ENCODE measurements at places on chromosomes 1 and 21. TPM values are rescaled to one million over a fixed set of nuclear protein-coding genes. Genes with fewer than 3 reads are reported as not detected.
A peak's percentile ranks its signal among the peaks of the same experiment; 100 is the strongest.

DNA sequence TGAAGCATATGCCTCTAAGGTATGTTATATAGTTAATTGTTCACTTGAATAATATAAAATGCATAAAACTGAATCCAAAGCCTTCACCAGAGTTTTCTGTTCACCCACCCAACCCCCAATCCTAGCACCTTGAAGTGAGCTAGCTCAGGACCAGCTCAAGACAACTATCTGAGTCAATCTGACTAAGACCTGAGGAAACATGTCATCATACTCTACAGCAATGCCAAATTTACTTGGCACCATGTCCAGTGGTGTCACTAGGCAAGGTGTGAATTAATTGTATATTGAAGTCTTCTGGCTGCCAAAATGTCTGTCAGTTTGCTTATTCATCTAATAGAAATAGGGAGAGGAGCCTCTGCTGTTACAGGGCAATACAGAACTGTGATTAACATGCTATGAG lies 3.8 kb downstream of the DNASE2B start:
- peak; percentile 70 for DNase-seq

Gene HPCAL4
- total RNA-seq = not detected

DNA sequence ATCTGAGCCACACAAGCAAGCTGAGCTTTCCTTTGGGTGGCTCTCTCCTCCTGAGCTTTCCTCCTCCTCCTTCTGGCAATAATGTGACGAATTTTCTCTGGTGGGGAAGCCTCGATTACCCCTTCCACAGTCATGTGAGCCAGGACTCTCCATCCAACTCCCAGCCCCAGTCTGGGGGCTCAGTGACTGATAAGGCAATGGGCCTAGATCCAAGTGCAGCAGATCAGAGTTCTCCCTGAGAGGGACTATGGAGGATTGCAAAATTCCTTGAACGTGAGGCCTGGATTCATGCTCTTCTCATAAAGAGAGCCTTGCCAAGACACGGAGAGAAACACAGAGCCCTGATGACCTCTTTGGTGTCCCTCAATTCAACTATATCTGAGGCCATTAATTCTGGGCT lies 31.3 kb upstream of the TRIM67 start:
- no peak for DNase-seq

GRCh38 chr21:33971492-33972013 lies 55.9 kb upstream of the ATP5PO start:
- DNase-seq = peak; percentile 67

- peak; percentile 67 for DNase-seq
Measured at GRCh38 chr21:35637431-35637830, 422.9 kb downstream of the SETD4 start.

DNA sequence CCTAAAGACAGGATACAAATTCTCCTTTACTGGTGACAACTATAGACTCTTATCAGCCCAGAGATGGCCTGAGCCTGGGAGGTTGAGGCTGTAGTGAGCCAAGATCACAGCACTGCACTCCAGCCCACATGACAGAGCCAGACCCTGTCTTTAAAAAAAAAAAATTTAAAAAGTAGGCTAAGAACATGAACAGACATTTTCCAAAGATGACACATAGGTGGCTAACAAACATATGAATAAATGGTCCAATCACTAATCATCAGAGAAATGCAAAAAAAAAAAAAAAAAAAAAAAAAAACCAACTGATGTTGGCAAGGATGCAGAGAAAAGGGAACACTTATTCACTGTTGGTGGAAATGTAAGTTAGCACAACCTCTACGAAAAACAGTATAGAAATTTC lies 65.0 kb downstream of the TOR3A start:
- DNase-seq = peak; percentile 45

DNA sequence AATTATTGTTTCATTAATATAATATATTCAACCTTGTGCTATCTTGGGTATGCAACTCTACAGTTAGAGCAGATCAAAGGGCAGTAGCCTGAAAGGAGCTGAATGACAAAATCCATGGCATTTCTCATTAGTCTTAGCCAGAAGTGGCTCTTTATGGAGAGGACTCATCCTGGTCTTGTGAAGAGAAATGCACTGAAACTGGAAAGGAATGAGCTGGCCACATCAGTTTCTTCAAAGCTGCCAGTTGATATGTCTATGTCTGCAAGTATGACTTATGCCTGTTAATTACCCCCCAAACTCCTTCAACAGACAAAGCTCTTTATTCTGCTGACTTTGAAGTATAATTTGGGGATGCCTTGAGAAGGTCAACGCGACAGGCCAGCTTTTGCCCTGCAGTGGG lies 119.0 kb upstream of the UBE2U start:
- no peak for DNase-seq

DNA sequence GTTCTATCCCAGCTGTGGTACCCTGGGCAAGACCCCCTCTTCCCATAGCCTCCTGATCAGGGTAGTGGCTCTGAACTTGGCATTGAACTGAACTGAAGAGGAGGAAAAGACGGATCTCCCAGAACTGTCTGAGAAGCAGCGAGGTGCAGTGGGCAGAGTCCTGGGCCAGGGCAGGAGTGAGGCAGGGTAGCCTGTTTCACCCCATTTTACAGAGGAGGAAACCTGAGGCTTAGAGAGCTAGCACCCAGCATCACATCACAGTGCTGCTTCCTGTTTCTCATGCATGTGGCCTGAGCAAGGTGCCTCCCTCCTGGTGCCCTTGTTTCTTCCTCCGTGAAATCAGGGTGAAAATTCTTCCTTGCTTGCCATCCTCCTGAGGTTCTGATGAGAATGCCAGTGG lies 17.1 kb downstream of the ZNF362 start:
- DNase-seq = no peak

- peak; percentile 93 for DNase-seq
Measured at GRCh38 chr1:28601696-28602095, 9.6 kb downstream of the RAB42 start.

Gene MX2
- total RNA-seq = 0.17 TPM

- DNase-seq = no peak
Measured at GRCh38 chr21:38494703-38495102, 3.6 kb downstream of the ERG start.

GRCh38 chr21:24023936-24024335 lies 1583.3 kb downstream of the MRPL39 start:
- no peak for DNase-seq

Gene KPRP
- not detected for total RNA-seq

Gene ZMPSTE24
- 55.7 TPM for total RNA-seq

Gene CFAP126
- not detected for total RNA-seq

Gene KCNJ9
- not detected for total RNA-seq

DNA sequence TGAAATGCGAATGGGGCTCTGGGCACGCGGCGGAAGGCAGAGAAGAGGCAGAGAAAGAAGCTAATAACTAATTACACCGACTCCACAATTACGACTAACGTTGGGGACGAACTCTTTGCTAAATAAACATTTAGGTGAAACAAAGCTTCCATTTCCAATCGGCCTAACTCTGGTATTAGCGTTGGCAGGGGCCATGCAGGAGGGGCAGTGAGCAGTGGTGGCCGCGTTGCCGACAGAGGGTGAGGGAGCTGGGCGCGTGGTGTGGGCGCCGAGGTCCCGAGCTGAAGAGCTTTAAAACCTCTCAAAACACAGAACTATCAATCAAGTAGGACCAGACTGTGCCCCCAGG lies 553 bp upstream of the NDUFV3 start:
- no peak for DNase-seq

Gene ATP6V1G3
- not detected for total RNA-seq

GRCh38 chr1:30695439-30695841 lies 27.9 kb downstream of the MATN1 start:
- DNase-seq = no peak

- peak; percentile 50 for DNase-seq
Measured at GRCh38 chr1:248686815-248687214, 15.8 kb downstream of the OR14I1 start.

GRCh38 chr1:55214934-55215193 lies 300 bp downstream of the USP24 start:
- DNase-seq = no peak

Gene RIPPLY3
- not detected for total RNA-seq

DNA sequence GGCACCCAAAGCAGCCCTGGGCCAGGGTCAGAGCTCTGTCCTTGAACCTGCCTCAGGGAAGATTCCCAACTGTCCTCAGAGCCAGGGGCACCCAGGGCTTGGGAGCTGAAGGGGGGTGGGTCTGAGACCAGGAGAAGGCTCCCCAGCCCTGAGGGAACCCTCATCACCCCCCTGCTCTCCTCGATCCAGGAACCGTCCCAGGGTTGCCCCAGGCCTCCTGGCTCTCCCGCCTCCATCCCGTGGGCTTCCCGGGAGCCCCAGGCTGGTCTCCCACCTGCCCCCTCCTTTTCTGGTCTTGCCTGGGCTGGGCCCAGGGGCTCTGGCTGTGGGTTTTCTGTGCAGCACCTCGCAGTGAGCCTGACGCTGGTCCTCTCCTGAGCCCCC lies 6.7 kb upstream of the SAMD11 start:
- no peak for DNase-seq

- no peak for DNase-seq
Measured at GRCh38 chr1:85473390-85473789, 8.4 kb upstream of the DDAH1 start.

GRCh38 chr1:87337606-87338005 lies 8.9 kb downstream of the LMO4 start:
- DNase-seq = no peak

Gene FAM151A
- total RNA-seq = not detected

DNA sequence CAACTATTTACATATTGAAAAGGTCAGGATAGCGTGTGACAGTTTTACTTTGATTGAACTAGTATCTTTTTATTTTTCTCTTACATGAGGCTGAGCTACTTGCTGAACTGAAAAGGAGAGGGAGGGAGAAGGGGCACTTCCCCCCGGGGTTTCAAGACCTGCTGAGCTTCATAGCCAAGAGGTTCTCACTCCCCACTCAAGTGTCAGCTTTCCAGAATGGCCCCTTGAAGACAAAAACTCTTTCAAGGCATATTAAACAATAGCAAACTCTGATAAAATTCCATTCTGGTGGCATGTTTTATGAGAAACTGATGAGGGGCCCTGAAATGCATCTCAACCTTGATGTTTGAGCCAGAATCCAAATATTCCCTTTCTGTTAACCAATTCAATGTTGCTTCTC lies 143.0 kb downstream of the KAZN start:
- no peak for DNase-seq

- no peak for DNase-seq
Measured at GRCh38 chr1:1212780-1213344, 1.1 kb downstream of the TNFRSF4 start.

DNA sequence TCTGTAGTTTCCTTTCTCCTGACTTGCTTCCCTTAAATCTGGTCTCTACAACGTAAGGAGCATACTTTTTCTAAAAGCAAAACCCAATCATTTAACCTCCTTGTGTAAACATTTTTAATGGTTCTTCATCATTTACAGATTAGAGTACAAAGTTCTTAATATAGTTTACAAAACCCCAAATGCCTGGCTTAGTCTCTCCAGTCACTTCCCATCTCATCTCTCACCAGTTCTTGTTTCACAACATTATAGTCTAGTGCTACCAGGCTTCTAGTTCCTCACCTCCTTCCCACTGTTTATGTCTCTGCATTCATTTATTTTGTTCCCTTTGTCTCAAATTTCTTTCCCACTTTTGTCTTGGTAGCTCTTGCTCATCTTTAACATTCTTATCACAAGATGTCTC lies 168.4 kb downstream of the FASLG start:
- DNase-seq = no peak

DNA sequence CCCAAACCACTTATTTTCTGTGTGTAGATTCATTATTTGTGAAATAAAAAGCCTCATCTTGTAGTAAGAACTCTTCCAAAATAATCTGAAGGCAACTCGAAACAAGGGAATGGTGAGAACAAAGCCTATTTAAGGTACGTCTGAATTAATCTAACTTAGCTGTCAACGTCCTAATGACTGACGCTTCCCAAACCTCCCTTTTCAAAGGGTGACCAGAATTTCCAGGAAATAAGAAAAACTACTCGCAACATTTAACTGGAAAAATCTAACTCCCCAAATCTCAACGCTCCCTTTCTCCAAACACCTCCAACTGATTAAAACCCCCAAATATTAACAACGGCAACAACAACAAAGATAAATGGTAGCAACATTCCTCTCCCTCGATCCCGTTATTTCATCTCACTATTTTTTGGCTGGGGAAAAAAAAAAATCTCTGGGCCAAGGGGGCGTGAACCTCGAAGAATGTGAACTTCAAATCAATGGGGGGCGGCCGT lies 693 bp downstream of the SRSF10 start:
- no peak for DNase-seq

Gene ADGRB2
- 10.8 TPM for total RNA-seq

DNA sequence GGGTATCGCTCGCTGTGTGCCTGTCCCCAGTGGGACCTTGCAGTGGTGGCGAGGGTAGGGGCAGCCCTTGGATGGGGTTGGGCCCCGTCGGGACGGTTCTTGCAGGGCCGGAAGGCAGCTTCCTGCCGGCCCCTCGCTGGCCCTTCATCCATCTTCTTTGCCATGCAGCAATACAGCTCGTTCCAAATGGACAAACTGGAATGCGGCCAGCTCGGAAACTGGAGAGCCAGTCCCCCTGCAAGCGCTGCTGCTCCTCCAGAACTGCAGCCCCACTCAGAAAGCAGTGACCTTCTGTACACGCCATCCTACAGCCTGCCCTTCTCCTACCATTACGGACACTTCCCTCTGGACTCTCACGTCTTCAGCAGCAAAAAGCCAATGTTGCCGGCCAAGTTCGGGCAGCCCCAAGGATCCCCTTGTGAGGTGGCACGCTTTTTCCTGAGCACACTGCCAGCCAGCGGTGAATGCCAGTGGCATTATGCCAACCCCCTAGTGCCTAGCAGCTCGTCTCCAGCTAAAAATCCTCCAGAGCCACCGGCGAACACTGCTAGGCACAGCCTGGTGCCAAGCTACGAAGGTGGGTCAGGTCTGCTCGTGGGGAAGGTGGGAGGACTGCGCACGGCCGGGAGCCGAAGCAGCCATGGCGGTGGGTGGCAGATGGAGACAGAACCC lies 45.8 kb downstream of the SIM2 start:
- DNase-seq = no peak

DNA sequence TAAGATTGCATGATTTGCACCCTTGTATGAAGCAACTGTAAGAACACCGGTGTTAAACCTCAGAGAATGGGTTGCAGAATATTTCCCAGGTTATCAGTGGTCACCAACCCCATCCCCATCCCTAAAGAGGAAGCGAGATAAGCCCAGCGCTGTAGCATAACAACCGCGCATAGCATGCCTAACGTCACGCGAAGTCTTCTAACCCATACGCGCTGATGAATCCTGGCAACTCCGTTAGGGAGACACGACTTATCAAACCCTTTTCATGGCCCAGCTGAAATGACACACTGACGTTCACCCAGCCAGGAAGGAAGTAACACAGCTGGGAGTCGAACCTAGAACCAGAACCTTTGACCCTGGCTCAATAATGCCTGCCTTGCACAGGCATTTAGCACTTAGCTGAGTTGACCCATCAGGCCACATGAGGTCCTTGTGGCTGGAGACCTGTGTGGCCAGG lies 24.2 kb downstream of the TMEM51 start:
- no peak for DNase-seq

- DNase-seq = no peak
Measured at GRCh38 chr1:184061396-184062003, 10.0 kb downstream of the TSEN15 start.
